ENCODE measurements at places on chromosomes 16 and 17. TPM values are rescaled to one million over a fixed set of nuclear protein-coding genes. Genes with fewer than 3 reads are reported as not detected.

CFAP97D1 gene
- not detected for total RNA-seq

CDYL2 gene
- total RNA-seq: 6.5 TPM

OR1F1 gene
- not detected for total RNA-seq

FSCN2 gene
- 1.1 TPM for total RNA-seq

CDK5R1 gene
- 1.4 TPM for total RNA-seq

TLCD1 gene
- total RNA-seq: 0.96 TPM

GJD3 gene
- total RNA-seq: 3.4 TPM

PRSS21 gene
- total RNA-seq: 2.2 TPM

CTRB2 gene
- not detected for total RNA-seq

ZNF286A gene
- total RNA-seq: 26.2 TPM

CLDN6 gene
- 2.6 TPM for total RNA-seq

PIRT gene
- not detected for total RNA-seq

KRT27 gene
- total RNA-seq: not detected

PABPN1L gene
- not detected for total RNA-seq

ADORA2B gene
- 14.9 TPM for total RNA-seq

GRAPL gene
- 0.72 TPM for total RNA-seq

GPR139 gene
- not detected for total RNA-seq

NTN3 gene
- 1.2 TPM for total RNA-seq

PITPNM3 gene
- 1.6 TPM for total RNA-seq

CARD14 gene
- total RNA-seq: not detected

MYH13 gene
- not detected for total RNA-seq

SHISA6 gene
- total RNA-seq: not detected

MYH2 gene
- not detected for total RNA-seq

GLTPD2 gene
- not detected for total RNA-seq

LYZL6 gene
- not detected for total RNA-seq

SPNS3 gene
- not detected for total RNA-seq

G6PC1 gene
- total RNA-seq: not detected
